ENCODE measurements at places on chromosomes 12 and 14. TPM values are rescaled to one million over a fixed set of nuclear protein-coding genes. Genes with fewer than 3 reads are reported as not detected.

Gene FKBP11
- 54.7 TPM for total RNA-seq

Gene CHPT1
- 68.9 TPM for total RNA-seq

Gene EML1
- total RNA-seq = 32.7 TPM

Gene KLHL33
- total RNA-seq = not detected

Gene B4GALNT1
- 44.0 TPM for total RNA-seq

Gene CATSPERB
- total RNA-seq = not detected
